ENCODE measurements at places on chromosomes 1 and 21.

- no peak for DNase-seq
Observed at GRCh38 chr1:15483971-15484370, 8.1 kb downstream of the CELA2B start.

GRCh38 chr1:39204441-39205081, at the start of gene MACF1:
TSS of gene MACF1 (plus strand) at chr1:39204695. CDS start at chr1:39205023, 328 bp downstream.
- no peak for DNase-seq

DNA sequence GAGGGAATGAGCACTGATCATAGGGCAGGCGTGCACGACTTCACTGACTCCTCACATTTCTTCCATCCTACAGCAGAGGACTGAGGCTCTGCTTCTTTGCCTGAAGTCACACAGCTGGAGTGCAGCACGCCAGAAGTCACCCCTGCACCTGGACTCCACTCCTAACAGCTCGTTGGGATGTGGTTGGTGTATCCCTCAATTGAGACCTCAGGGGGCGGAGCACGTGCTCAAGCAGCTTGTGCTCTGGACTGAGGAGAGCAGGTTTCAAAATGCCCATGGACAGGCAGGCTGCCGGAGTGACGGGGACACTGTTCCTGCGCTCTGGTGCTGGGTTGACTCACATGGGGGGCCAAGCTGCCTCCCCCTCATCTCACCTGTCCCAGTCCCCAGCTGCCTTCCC, 13.9 kb downstream of the CHIT1 start:
- DNase-seq = no peak

DNA sequence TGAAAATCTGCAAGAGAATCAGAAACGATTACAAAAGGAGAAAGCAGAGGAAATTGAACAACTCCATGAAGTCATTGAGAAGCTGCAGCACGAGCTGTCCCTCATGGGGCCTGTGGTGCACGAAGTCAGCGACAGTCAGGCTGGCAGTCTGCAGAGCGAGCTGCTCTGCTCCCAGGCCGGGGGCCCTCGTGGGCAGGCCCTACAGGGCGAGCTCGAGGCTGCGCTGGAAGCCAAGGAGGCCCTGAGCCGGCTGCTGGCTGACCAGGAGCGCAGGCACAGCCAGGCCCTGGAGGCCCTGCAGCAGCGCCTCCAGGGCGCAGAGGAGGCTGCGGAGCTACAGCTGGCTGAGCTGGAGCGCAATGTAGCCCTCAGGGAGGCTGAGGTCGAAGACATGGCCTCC, 47.5 kb upstream of the DIP2A start:
- DNase-seq = no peak

GRCh38 chr1:219621047-219621786, 8.3 kb upstream of the ZC3H11B start:
- DNase-seq = no peak

DNA sequence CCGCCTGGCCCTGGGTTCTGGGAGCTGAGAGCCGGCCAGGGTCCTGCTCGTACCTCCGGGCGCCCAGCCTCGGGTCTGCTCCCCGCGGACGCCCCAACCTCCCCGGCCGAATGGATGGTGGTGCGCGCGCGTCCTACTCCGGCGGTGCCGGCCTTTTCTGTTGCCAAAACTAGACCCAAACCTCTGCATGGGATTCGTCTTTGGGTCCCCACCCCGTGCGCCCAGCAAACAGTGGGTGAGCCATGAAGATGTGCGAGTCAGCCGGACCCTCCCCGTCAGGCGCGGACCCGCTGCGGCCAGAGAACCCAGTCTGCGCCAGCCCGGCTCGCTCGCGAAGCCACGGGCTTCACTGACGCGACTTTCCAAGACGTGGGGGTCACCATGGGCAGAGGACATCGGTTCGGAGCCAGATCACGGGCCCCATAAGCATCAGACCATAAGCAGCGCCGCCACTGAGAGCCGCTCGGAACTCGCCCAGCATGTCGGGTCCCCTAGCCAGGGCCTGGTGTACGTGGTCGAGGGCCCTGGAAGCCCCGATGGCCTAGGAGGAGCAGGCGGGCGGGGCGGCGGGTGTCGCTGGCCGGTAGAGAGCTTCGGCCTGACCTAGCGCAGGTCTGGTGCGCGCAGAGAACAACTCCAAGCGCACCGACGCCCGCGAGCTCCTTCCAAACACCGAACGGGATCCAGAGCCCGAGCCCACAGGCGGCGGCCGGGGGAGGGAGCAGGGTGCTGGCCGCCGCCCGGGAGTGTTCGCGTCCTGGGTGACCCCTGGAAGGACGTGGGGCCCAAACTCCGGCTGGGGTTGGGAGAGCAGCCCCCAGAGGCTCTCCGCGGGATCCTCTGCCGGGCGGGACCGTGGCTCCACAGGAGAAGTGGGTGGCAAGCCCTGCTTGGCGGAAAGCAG, 1.0 kb upstream of the TP73 start:
- no peak for DNase-seq

DNA sequence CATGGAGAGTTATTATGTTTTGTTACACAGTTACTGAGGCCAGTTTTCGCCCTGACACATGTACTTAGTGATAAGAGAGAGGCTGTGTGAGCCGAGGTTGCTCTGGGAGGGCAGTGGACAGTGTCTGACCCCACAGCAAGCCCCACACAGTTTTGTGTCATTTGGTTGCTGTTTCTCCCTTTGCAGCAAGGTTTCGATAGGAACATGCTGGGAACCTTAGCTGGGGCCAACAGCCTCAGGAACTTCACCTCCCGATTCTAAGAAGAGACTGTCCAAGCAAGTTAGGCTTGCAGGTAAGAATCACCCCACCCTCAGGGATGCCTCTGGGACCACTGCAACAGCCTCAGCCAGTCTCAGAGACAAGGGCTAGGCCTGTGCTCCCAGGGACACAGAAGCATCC, 45.3 kb downstream of the PKP1 start:
- DNase-seq = no peak

DNA sequence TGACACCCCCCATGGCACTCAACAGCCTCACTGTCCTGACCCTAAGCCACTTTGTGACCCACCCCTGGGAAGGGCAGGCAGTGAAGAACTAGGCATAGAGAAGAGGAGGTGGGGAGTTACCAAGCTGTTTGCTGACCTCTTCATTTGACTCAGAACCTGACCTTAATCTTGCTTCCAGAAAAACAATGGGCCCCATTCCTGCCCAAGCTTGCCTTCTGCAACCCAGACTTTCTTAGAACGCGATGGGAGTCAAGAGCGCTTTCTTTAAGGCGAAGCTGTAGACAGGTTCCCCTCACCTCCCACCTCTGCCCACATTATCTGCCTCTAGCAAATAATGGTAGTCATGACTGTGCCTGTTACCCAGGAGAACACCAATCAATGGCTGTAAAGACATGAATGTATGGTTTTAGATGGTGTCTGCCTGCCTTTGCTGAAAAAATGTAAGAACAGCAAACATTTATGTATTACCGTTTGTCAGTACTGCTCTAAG, 8.2 kb upstream of the CBR3 start:
- no peak for DNase-seq
